Stimulated activated CD8-positive, alpha-beta memory T cell treated with anti-CD3 and anti-CD28 coated beads, Interleukin-4, amount 100 ng/mL, for 24 hours (primary cell): ENCODE measurements at places on chromosomes 13 and 19.

GRCh38 chr13:54433493-54434206 is 1405.0 kb downstream of the OLFM4 start:
- no peak for DNase-seq

- DNase-seq, result no peak
Measured at GRCh38 chr13:35283856-35284255, 192.6 kb downstream of the MAB21L1 start.

DNA sequence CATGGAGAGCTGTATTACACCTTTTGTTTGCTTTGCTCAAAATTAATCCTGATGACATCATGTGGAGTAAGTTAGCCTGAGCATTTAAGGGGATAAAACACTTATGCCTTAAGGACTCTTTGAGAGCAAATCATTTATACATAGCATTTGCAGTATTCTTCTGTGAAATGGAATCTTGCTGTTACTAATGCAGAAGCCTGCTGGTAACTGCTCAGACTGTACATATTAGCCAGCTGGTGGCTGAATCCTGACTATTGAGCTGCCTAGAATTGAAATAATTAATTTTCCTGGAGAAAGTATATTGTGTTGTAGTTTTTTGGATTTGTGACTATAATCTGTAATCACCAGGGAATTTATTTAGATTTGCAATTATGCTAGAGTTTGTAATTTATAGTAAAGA is 363.2 kb downstream of the GPC6 start:
- DNase-seq, result no peak

- no peak for DNase-seq
Measured at GRCh38 chr13:113446488-113446854, 6.8 kb downstream of the ADPRHL1 start.

- no peak for DNase-seq
Measured at GRCh38 chr13:66842766-66843165, 387.4 kb downstream of the PCDH9 start.

GRCh38 chr13:78875792-78876580 is 217.0 kb upstream of the OBI1 start:
- no peak for DNase-seq

- no peak for DNase-seq
Measured at GRCh38 chr13:20305587-20305986, 73.5 kb upstream of the GJB6 start.

GRCh38 chr13:76894401-76895110 is 8.4 kb upstream of the KCTD12 start:
- DNase-seq, result no peak

- DNase-seq, result no peak
Measured at GRCh38 chr13:54676526-54677113, 1648.0 kb downstream of the OLFM4 start.

DNA sequence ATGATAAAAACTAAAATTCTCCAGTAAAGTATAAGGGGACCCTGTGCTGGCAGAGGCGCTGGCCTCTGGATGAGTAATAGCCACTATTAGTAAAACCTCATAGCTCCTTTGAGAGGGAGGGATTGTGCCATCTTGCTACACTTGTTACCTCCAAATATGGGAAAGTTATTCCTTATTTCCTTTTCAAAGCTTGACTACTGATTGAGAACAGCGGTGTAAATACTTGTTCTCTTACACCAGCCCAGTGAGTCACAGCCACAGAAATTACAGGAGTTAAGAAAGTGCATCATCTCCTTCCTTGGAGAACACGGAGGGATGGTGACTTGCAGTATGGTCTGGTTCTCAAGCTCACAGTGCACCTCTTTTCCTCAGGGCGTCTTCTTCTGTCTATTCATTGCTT is 379.0 kb downstream of the EFNB2 start:
- no peak for DNase-seq

DNA sequence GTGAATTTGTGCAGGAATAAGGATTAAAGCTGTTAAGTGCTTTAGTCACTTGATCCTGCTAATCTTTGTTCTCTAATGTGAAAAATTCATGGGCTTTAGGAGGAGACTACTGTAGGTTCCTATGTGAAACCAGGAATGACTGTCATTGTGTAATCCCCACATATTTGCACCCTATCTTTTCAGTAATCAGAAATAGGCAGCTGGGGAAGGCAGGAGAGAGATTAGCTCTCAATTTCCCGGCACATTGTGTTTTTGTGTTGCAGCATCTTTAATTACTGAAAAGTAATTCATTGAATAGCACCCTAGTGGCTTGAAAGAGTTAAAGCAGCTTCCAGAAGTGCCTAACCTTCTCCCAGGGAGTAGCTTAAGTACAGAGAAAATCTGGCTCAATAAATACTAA is 282.9 kb downstream of the OLFM4 start:
- DNase-seq, result no peak

DNA sequence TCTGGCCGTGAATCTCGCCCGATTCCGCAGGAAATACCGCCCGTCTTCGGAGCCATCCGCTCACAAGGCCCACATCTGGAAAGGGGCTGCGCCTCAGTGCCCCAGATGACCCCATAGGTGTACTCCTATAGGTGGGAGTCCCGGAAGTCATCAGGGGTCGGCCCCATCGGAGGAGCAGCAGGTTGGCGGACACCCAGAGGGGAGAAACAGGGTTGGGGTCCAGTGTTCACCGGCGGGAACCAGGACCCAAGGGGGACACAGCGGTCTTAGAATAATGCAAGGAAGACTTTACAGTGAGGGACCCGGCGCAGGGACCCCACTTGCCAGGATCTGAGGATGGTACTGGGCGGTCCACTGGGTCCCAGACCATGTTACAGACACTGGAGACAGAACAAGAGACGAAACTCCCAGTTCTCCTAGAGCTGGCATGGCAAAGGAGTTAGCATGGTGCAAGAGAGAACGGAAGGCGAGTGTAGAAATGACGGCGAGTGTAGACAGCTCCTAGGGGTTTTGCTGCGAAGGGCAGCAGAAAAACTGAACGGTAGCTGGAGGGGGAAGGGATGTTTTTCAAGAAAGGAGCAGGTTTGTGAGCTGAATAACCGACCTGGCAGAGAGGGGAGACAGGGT is 4.2 kb upstream of the RGL3 start:
- no peak for DNase-seq

GRCh38 chr13:39552246-39552645 is 50.7 kb downstream of the LHFPL6 start:
- DNase-seq, result no peak

DNA sequence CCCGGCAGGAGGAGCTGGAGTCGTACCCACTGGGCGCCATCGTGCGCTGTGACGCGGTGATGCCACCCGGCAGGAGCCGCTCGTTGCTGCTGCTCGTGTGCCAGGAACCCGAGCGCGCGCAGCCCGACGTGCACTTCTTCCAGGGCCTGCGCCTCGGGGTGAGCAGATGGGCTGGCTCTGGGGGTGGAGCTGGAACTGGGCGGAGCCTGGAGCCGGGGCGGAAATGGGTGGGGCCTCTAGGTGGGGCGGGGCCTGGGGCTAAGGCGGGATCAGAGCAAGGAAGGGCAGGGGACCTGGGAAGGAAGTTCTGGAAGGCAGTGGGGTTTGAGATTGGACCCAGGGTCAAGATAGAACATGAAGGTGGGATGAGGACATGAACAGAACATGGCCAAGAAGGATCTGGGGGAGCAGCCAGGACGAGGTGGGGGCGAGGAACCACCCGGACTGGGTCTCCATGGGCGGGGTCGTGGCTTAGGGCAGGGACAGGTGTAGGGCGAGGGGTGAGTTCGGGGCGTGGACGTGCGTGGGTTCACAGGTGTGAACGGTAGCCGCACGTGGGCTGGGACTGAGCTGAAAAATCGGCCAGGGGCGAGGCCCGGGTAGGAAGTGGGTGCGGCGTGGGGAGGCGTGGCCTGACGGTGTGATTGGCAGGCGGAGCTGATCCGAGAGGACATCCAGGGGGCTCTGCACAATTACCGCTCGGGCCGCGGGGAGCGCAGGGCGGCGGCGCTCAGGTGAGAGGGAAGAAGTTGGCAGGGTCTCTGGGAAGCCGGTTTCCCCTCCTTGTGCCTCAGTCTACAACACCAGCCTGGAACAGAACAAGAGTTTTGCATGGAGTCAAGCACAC is 4.7 kb downstream of the EPS8L1 start:
- DNase-seq, result peak; percentile 43

DNA sequence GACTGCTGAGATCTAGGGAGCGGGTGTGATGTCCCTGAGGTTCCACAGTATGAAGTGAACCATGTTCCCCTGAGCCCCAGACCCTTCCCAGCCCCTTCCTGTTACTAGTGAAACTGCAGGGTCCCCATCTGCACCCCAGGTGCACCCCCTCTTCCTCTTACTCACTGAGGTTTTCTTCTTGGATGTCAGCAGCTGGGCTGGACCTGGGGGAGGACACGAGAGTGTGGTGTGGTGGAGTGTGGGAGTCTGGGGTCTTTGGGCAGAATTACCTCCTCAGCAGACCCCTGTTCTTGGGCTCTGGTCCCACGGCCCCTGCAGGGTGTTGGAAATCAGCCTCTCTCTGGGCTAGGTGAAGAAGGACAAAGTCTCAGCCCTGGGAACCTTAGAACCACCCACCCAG is 3.3 kb upstream of the LILRA6 start:
- DNase-seq, result no peak

DNA sequence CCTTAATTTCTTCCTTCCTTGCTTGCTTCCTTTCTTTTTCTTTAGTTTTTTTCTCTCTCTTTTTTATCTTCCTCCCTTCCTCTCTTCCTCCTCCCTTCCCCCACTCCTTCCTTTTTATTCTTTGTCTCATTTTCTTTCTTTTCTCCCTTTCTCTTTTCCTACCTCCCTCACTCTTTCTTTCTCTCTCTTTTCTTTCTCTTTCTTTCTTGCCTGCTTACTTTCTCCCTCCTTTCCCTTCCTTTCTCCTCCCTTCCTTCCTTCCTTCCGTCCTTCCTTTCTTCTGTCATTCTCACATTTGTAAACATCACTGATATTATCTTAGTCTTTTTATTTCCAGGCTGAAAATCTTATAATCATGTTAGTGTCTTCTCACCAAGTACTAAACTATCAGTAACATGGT is 38.8 kb downstream of the SLITRK5 start:
- DNase-seq, result no peak

DNA sequence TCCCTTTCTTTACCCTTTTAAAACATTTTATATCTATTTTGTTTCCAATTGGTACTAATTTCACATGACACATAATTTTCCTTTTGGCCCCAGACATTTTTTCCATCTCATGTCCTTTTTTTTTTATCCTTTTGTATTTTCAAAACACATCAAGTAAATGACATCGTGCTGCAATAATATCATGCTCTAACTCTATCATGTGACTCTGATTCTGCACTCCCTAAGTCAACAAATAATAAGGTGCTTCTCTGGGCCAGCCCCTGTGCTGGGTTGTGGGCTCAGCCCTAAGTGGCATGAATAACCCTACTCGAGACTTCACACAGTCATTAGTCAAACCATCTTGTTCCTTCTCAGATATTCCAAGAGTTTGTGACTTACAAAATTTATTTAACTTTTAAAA is 21.7 kb downstream of the NALCN start:
- DNase-seq, result no peak

- no peak for DNase-seq
Measured at GRCh38 chr13:95382916-95383315, 81.7 kb upstream of the ABCC4 start.

DNA sequence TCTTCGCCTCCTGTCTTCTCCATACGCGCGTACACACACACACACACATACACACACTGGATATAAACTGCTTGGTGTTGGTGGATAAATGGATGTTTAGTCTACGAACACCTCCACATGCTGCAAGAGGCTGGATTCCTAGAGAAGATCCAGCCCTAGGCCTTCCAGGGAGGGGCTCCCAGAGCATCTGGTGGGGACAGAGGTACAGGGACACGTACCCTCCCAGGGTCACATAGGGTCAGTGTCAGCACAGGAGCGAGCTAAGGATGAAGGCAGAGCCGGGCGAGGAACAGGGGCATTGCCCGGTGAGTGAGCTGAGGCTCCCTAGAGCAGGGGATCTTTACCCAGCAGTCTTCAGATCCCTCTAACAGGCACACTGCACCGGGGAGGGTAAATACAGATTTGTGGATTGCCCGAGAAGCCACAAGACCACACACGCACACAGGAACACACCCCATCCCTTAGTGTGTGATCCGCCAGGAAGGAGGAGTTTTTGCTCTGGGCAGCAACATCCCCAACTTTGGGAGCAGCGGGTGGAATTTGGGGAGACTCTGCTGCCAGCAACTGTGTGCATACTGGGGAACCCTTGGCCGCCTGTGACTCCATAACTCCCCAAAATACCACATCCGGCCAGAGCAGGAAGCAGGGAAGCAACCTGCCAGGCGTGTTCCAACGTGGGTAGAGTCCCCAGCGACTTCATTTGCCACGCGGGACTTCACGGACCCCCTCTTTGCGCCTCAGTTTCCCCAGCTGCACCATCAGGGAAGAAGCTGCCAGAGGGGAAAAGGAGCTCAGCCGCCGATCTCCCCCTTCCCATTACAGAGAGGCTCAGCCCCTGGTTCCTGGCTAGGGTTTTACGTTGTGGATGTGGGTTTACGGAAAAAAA is 5.8 kb upstream of the TLE2 start:
- DNase-seq, result no peak

- DNase-seq, result no peak
Measured at GRCh38 chr13:48231933-48232332, 1.1 kb upstream of the ITM2B start.

DNA sequence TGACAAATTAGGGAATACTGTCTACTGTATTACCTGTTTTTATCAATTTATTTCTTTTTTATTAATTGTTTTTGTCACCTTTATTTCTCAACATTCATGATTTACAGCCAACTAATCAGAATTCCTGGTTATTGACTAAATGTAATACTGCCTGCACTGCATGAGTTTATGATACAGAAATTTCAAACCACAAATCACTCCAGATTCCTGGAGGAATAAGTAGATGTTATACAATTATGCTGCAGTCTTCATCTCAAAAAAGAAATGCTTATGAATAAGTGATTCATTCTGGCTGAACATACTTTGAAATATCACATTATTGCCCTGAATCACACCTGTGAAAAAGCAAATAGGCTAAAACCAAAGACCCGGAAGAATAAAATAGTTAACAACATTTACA is 249.7 kb downstream of the DACH1 start:
- DNase-seq, result no peak

DNA sequence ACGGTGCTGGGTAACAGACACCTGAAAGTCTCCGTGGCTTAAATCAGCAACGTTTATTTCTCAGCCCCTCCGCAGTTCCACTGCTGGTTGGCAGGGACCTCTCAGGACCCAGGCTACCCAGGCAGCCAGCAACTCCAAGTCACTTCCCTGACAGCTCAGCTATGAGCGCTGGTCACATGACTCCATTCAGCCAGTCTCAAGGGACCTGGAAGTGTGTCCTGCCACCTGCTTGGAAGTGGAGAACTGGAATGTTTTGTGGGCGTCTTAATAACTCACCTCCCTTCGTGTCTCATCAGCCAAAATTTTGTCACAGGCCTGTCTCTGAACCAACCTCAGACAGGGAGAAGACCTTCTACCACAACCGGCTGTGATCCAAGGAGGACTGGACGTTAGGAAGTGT is 72.8 kb downstream of the DPF1 start:
- no peak for DNase-seq

GRCh38 chr19:328025-328505 is 16.5 kb downstream of the MIER2 start:
- DNase-seq, result no peak

GRCh38 chr13:112857914-112858490 is 111.0 kb upstream of the MCF2L start:
- no peak for DNase-seq

- no peak for DNase-seq
Measured at GRCh38 chr19:55930996-55931515, 1.1 kb downstream of the NLRP13 start.
